ENCODE measurements at places on chromosomes 3 and 15.

DNA sequence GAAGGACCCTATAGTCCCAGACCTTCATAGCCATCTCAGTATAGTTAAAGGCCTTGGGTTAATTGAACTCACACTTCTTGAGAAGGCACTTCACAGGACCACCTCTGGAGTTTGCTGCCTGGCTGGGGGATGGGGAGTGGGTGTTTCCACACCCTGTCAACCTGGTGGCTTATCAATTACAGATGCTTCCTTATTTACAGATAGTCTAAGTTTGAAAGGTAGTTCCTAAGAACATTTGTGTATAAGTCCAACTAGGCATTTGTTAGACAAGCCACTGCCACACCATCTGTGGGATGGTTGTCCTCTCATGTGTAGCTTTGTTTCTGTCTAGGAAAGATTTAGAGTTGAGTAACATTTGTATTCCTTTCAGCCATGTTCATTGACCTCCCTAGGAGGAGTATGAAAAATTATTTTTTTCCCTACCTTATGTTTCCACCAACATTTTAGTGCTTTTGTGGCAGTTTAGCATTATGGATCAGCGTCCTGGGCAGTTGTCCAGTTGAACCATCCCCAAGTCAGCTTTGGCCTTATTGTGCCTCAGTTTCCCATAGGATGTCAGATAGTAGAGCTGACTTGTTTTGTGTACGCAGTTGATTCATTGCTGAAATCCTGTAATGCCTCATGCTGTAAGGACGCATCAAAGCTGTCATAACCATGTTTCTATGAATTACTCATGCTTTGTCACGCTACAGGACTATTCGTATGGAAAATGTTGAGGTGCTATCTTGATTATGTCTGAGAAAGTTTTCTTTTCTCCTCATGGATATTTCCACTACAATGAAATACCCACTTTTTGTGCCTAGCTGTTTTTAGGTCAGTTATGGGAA, 21.2 kb upstream of the SIAH2 start:
- DNase-seq, result no peak

DNA sequence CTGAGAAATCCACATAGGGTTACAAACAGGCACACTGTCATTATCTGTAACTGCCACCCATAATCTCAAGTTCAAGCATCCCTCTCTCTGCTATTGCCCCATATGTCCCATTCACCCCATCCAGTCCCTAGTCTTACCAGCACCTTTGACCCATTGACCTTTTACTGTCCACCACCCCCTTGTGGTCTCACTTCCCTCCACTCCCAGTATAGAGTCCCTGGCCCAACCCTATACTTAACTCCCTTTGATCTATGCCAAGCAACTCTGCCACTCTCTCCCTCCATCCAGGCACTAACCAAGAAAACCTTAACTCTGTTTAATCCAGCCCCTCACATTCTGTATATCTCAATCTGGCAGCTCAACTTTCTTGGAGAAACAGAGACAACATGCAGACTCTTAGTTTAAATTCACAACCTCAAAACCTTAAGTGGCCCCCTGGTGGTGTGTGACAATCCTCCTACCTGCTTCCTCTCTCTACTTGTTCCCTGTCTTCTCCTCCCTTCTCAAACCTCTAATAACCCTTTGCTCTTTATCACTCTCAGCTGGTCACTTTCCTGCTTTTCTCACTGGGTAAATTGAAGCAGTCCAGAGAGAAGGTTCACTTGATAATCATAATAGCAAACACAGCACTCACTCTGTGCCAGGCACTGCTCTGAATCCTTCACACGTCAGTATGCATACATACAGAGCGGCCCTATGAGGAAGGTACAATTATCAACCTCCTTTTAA, 162.7 kb downstream of the STT3B start:
- peak; percentile 6 for DNase-seq

GRCh38 chr15:55687792-55688191, 55.2 kb downstream of the PRTG start:
- no peak for DNase-seq

DNA sequence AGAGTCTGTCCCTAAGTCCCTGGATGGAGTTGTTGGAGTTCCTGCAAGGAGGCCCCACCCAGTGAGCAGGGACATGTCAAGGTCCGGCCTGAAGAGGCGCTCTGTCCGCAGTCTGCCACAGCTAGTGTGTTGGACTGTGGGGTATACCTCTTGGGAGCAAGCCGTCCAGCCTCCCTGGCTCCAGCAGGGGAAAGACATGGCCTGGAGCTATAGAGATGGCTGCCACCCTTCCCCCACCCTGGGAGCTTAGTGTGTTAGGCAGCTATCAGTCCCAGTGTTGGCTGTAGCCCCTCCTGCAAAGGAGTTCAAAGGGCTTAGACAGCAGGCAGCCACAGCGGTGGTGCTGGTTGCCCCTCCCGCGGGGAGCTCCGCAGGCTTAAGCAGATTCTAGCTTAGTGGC, 20.3 kb downstream of the IMPG2 start:
- DNase-seq, result no peak

GRCh38 chr3:69104586-69104985, 17.8 kb downstream of the LMOD3 start:
- no peak for DNase-seq

DNA sequence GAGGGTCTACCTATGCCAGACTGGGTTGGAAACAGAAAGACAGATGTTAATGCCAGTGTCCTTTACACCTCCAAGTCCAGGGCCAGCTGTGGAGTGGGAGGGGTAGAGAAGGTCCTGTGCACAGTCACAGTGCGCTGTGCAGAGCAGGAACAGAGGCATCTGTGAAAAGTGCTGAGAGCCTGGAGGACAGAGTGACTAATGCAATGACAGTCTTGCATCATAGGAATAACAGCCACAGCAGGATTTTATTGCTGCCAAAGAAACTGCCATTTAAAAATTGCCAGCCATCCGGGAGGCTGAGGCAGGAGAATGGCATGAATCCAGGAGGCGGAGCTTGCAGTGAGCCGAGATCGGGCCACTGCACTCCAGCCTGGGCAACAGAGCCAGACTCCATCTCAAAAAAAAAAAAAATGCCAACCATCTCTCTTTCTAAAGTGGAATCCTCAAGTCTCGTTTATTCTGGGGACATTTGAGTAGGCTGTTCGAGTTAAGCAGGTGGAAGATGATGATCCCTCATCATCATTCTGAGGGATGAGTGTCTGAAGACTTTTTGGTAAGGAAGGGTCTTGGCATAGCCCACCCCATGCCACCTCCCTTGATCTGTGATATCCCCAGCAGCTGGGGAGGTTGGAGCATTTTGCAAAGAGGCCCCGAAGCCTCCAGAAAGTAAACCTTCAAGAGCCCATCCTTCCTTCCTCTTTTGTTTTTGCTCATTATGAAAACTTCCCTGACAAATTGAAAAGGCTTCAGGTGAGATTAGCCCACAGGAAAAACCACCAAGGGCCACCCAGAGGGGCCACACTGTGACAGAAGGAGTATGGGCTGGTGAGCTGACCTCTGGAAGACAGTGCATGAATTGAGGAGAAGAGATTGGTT, 7.7 kb downstream of the CCR2 start:
- DNase-seq, result no peak

DNA sequence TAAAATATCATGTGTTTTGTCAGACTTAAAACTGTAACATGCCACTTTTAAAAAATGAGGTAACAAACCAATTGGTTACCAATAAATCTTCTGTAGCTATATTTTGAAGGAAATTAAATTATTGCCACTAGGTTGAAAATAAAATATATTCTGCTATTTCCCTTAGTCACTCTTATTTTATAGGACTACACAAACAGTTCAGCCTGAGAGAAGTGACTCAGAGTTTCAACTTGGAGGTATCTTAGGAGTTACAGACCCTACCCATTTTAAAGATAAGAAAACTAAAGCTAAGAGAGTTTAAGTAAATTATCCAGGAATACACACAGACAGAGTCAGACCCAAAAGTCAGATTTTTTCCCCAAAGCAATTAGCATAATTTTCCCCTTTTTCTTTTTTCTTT, 65.1 kb downstream of the PIK3CB start:
- DNase-seq, result no peak

DNA sequence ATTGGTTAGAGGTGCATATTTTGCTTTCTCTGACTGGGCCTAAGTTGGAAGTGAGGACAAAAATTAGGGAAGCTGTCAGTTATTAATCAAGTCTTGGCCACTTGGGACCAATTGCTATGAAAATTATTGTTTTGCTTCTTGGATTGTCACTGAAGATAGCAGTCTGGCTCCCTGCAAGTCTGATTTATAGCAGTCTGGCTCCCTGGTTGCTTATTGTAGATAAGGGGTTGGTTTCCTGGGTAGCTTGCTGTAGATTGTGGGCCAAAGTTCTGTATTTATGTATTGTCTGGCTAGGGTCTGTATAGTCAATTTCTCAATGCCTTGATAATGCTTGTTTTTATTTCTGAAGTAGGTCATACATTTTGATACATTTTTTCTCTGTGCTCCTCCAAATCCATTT, 13.3 kb upstream of the DRD3 start:
- no peak for DNase-seq

GRCh38 chr15:69795601-69796000, 302.1 kb downstream of the TLE3 start:
- no peak for DNase-seq

GRCh38 chr15:65330934-65331645, 26.6 kb downstream of the RNU5B-1 start:
- DNase-seq, result no peak

DNA sequence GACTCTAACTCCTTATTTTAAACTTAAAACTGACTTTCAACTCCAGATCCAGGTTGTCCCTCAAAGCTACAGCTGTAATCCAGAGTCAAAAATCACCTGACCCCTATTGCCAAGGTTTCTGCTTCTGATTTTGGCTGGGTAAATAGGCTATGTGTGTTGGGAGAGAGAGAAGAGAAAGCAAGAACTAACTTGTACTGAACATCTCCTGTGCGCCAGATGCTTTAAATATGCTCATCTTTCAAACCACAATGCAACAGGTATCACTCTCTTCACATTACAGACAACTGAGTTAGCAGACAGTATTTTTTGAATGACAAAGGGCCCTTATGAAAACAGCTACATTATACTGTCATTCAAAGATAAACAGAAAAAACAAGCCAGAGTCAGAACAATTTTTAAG, 7.0 kb downstream of the WWTR1 start:
- no peak for DNase-seq

DNA sequence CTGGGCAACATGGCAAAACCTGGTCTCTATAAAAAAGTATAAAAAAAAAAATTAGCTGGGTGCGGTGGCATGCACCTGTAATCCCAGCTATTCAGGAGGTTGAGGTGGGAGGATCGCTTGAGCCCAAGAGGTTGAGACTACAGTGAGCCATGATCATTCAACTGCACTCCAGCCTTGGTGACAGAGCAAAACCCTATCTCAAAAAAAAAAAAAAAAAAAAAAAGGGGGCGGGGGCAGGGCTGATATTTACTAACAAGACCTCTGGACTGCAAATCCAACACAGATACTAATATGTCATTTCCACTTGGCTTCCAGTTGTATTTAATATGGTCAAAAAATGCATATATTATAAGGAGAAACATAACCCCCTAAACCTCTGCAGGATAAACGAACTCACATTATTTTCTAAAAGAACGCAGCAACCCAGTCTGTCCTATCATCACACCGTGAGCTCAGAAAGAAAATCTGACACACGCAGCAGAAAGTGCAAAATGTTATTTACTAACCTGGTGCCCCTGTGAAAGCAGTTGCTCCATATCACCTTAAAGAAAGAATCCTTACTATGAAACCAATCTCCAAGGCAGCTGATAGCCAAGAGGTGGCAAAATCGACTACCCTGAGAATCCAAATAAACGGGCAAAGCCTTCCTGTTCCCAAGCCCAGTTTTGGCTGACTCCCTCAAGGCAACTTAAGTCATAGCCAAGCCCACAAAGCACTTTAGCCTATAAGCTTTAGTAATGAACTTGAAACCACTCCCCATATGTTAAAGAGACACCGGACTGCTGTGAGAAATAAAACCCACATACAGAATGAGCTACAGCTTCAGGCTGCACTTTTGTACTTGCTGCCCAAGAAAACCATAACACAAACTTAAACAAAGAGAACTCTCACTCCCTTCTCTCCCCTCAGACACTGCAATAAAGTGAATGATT, 39.3 kb downstream of the PLD1 start:
- no peak for DNase-seq

DNA sequence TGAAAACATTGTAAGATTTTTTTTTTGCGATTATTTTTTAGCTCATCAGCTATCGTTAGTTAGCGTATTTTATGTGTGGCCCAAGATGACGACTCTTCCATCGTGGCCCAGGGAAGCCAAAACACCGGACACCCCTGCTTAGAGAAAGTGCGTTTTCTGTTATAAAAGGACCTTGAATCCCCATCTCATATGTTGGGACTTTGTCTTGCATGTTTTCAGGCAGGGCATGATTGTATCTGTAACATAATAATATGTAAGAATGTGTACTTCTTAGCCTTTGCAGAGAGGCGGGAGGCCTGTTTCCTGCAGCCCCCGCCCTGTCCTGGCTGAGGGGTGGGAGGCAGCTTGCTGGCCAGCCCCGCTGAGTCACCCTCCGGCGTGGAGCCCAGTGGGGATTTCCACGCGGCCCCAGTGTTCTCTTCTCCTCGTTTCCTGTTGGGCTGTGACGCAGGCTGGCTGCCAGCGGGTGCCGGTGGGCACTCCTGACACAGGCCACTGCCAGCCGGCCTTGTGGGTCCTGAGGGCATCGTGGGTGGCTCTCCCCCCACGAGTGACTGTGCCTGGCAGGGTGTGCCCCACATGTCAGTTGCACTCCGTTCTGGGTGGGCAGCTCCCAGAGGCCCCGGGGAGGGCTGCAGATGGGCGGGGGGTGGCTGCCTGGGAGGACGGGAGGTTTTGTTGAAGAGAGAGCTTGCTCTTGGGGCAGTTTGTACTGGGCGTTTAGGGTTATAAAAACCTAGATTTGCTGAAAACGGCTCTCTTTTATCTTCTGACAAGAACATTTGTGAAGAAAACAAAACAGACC, 55.6 kb downstream of the SMAD3 start:
- peak; percentile 91 for DNase-seq

DNA sequence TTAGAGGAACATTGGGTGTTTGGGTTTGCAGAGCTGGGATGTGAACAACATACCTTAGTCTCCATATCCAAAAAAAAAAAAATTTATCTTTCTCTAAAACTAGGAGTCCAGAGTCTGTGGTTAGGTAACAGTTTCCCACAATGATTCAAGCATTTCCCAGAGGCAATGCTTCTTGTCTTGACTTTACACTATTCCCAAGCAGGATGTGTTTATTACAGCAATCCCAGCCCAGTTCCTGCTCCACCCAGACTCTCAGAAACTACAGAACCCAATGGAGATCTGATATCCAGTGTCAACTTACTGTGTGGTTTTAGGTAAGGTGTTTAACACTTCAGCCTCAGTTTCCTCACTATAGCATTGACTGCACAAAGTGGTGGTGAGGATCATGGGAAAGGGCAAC, 2.3 kb upstream of the C3orf62 start:
- no peak for DNase-seq

GRCh38 chr3:128462341-128462910, 4.3 kb downstream of the DNAJB8 start:
- DNase-seq, result no peak

DNA sequence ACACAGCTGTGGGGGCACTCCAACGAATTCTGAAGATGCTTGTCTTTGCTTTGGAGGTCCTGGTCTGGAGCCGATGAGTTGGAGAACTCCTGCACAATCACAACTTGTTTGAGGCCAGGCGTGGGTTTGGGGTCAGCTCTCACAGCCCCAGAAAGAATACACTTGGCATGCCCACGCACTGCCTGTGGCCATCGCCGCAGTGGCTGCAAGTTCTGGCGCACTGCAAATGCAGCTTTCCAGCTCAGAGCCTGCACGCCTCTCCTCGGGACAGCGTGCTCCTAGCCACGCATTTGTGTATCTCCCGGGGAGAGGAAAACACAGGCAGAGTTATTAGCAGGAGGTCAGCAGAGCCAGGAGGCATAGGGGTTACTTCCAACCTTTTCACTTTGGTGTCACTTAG, 282.7 kb downstream of the ADAMTS17 start:
- DNase-seq, result no peak

- DNase-seq, result no peak
These were observed 138.5 kb upstream of the ABI3BP start for GRCh38 chr3:101131767-101132166.
